ENCODE measurements at places on chromosomes 1 and 21. TPM values are rescaled to one million over a fixed set of nuclear protein-coding genes. Genes with fewer than 3 reads are reported as not detected.
A peak's percentile ranks its signal among the peaks of the same experiment; 100 is the strongest.

DNA sequence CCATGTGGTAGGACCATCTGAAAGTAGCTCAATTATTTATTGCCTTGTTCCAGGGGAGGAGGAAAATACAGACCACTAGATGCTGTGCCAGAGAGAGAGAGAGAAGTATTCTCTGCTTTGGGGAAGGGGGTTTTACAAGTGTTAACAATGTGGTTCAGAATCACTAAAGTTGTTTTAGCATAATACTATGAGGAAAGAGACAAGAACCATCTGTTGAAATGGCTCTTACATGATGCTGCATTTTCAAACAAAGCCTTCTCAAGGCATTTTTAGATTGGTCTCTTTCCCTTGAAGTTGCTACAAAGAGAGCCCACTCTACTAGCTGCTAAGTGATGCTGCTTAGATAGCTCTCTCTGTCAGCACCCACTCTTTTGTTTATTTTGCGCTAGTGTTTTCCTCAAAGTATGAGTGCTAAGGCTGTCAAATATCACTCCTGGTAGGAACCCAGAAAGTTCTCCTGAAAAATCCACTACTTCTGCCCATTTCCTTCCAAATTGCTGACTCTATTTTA, 255.1 kb downstream of the NFIA start:
- DNase-seq, result no peak

DNA sequence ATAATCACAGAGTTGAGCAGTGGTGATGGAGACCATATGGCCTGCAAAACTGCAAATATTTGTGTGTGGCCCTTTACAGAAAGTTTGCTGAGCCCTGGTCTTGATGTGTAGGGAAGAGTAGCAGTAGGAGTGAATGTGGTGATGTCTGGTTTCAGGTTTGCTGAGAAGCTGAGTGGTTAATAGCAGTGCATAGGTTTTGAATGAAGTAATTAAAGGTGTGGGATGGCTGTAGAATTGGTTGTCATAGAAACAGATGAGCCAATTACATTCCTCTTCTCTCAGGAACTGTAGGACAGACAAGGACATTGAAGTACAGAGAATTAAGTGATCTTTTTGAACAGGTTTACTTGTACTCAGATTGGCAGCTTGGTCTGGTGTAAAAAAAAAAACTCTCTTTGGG, 37.4 kb downstream of the PRDM2 start:
- no peak for DNase-seq

DNA sequence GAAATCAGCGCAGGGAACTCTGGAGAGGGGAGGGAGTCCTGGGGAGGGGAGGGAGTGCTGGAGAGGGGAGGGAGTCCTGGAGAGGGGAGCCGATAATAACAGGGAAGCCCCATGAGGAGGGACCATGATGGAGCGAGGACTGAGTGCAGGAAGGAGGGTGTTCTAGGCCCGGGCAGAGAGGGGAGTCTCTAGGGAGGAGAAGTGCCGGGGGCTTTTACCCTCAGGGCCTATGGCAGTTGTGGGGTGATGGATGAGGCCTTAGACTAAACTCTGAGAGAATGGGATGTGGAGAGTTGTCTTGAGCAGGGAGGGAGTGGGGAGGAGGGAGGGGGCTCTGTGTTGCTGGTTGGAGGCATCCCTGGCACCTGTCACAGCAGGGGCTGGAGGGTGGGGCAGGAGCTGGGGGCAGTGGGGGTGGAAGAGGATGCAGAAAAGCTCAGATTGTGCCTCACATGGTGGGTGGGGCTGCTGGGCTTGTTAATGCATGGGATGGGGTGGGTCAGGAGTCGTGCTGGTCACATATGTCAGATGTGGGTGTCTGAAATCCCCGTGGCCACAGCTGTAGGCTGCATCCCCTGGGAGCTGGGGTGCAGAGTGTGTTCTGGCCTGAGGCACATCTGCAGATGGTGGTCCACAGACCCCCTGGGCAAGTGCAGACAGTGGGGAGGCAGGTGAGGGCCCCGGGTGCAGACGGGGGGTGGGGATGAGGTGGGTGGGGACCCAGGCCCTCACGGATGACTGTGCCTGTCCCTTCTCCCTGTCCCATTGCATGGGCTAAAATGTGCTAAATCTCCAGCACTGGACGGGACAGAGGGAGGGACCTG, 88.4 kb upstream of the COL6A1 start:
- no peak for DNase-seq

The SZRD1 gene
- total RNA-seq, result 113 TPM

The GMEB1 gene
- total RNA-seq, result 10.0 TPM

DNA sequence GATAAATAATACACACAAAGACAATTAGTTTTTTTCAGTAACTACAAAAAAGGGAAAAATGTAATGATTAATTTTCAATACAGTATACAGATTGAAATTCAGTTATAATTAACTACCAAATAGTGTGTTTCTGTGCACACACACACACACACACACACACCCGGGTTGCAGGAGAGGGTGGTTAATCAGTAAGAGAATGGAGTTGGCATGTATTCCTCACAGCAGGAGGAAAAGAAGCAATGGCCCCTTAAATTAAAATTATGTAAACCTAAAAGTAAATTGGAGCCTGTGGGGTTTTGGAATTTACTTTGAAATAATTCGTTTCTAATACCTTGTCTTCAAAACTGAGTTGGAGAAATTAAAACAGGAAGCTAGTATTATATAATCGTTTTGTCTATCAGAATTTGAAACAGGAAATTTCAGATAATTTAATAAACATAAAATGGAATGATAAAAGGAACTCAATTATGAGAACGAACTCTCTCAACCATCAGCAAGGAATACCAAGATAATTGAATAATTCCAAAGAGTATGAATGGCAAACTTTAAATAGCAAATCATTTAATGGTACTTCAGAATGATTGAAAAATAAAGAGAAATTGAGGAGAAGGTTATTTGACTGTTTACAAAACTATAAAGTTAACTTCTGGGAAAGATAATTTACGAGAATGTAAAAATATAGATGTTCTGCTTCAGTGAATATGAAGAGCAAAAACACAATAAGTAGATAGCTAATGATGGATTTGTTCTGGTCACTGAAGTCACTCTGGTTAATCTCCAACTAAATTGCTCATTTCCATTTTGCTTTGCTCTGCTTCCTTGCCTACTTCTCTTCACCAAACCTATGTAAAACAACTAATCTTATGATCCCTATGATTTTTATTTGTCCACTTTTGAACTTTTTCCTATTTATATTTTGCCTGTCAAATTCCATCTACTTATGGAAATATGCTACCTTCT, 547.9 kb upstream of the ZP4 start:
- no peak for DNase-seq

DNA sequence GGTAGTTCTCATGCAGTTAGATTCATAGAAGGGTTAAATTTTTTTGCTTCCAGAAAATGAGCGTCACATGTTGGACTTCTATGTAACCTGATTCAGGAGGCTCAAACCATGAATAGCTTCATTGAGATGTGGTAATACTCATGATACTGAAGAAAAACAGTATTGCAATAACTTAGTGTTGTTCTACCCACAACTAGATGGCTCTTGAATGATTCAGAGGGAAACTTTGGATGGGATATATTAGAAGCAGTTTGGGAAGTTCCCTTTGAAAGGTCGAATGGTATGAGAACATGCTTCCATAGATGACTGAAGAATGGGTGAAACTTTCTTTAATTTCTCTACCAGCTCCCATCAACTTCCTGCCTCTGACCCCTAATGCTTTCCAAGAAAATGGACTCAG, 211.7 kb upstream of the PTGFR start:
- DNase-seq, result peak; percentile 4

DNA sequence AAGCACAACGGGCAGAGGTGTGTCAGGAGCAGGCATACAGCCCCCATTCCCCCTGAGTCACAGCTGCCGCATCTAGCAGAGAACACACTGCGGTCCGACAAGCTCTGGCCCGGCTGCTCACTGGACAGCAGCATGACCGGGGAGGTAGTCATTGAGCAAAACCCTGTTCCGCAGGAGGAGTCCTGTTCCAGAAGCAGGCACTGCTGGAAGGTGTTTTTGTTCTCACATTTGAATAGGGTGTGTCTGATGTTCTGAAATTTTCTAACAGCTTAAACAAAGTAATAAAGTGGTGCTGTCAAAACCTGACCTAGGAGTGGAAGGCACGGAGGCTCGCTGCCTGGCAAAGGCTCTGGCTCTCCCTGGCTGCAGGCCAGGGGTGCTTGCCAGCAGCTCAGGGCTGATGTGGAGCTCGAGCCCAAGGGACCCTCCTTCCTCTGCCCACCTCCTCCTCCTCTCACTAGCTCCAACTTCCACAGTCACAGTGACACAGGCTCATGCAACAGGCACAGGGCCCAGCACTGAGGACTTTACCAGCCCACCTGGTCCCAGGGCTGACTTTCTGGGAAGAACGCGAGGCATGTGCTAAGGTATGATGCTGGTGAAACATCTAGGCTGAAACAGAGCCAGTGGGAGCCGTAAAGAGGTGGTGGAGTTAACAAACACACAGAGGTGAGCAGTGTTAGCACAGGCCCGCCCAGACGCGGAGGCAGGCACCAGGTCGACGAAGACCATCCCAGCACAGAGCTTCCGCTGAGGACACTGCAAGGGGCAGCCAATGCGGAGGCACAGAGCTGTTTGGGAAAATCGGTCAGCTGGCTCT, 118.6 kb upstream of the IFFO2 start:
- DNase-seq, result no peak

DNA sequence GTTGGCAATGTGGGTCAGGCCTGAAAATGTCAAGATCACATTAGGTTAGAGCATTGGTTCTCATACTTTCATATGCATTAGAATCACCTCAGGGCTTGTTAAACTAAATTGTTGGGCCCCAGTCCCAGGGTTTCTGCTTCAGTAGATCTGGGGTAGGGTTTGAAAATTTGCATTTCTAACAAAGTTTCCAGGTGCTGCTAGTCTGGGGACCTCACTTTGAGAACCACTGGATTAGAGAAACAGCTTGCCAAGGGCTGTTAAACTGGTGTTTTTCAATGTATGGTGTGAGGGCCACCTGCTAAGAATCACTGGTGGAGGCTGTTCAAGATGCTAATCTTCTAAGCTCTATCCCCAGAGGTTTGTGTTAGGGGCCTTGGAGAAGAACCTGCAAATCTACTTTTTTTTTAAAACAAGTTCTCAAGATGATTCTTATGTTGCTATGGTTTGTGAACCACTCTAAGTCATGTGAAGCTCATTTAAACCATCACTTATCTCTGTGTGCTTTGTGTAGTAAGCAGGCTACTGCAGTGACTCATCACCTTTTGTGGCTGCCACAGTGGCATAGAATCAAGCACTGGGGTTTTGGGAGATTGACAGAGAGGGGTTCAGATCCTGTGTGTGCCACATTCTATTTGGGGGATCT, 152.2 kb downstream of the S1PR1 start:
- no peak for DNase-seq

The PCAT6 gene
- total RNA-seq, result 0.24 TPM

DNA sequence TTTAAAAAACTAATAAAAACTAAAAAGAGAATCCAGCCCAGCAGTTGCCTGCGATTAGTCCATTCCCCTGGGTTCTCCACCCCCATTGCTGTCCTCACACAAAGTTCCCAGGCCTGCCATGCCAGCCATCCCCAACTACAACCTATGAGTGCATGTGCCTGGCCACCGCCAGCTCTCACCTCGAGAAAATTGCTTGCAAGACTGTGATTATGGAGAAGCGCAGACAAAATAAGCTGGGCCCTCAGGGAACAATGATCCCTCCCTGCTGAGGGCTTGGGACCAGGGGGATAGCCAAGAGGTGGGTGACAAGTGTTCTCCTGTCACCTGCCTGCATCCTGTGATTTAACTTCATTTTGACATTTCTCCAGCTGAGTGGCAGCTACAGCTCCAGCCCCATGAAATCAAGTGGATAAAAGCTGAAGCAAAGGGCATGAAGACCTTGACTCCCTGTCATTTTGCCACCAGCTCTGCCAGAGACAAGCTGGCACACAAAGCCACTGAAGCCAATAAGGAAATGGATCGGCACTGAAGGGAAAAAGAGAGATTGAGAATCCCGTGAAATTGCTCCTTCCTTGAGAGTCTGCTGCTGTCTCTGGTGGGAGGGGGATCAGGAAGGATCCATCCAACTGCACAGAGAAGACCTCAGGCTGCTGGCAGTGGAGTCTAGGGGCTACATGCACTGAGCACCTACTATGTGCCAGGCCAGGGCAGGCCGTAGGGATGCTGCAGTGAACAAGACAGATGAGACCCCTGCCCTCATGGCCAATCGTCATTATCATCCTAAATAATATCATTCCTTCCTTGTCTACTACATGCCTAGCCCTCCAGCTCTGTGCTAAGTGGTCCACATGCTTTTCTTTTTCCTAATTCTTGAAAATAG, 40.7 kb downstream of the MATN1 start:
- DNase-seq, result no peak

GRCh38 chr1:107499139-107499744, 358.4 kb downstream of the NTNG1 start:
- no peak for DNase-seq

The KCNJ15 gene
- total RNA-seq, result not detected

DNA sequence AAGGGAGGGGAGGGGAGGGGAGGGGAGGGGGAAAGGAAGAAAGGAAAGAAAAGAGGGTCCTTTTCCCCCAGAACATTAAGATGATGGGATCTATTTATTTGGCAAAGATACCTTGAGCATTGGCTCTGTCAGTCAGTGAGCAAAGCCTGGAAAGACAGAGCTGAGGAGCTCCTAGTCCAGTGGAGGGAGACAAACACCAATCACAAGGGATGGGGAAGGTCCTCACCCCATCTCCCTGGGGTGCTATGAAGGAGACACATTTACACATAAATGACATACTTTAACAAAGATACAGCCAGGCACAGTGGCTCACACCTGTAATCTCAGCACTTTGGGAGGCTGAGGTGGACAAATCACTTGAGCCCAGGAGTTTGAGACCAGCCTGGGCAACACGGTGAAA, 154.9 kb upstream of the TIAM1 start:
- no peak for DNase-seq

The CD52 gene
- not detected for total RNA-seq

GRCh38 chr1:86760199-86760598, 55.8 kb downstream of the SH3GLB1 start:
- no peak for DNase-seq

DNA sequence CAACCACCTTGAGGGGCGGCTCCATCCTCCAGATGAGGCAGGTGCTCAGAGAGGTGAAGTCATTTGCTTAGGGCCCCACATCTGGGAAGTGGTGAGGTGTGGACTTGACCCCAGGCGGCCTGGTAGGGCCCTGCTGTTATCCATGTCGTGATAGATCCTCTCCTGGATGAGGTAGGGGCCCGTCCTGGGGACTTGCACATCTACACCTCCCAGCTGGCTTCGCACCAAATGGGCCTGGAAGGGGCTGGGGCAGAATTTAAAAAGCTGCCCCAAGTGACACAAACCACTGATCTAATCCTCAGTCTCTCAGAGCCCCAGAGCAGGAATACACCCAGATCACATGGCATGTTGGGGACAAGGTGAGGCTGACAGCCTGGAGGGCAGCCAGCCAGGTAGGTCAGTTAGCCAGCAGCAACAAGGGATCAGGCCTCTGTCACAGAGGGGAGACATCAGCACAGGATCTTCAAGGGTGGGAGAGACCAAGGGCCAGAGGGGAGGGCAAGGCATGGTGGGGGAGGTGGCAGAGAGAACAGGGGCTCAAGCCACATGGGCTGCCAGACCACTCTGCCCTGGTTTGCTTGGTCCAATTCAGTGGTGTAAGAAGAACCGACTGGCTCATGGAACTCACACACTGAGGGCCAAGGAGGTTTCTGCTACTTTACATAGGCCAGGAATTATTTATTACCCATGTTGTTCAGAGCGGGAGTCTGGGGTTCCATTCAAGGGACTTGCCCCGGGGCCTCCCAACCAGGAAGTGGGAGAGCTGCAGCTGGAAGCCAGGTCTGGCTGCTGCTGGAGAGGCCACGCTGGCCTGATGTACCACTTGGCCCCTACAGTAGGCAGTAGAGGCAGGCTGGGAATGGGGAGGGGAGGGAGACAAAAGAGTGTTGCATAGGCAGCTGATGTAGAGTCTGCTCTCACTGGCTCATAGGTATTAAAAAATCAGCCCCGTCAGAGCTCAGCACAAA, 12.1 kb downstream of the LRP8 start:
- DNase-seq, result peak; percentile 45

The AMIGO1 gene
- total RNA-seq, result 0.59 TPM

The RASSF5 gene
- 9.5 TPM for total RNA-seq

Data from SJCRH30 (cell line).